Endothelial cell of umbilical vein (primary cell): ENCODE measurements at places on chromosomes 1 and 21. TPM values are rescaled to one million over a fixed set of nuclear protein-coding genes. Genes with fewer than 3 reads are reported as not detected.

The PWP2 gene
- total RNA-seq: 7.2 and 31.8 TPM in 2 replicates

The ANKRD65 gene
- 0.32 and 0.38 TPM in 2 replicates for total RNA-seq

The SORT1 gene
- 16.8 and 17.8 TPM in 2 replicates for total RNA-seq

The GUCA2A gene
- total RNA-seq: not detected in 2 replicates

The TSSK3 gene
- total RNA-seq: 0.42 and 1.1 TPM in 2 replicates

The CCDC17 gene
- 3.5 and 3.6 TPM in 2 replicates for total RNA-seq

The USF1 gene
- total RNA-seq: 56.7 and 57.9 TPM in 2 replicates

The METTL18 gene
- total RNA-seq: 6.6 TPM in 2 replicates

The KIF14 gene
- total RNA-seq: 12.6 and 13.8 TPM in 2 replicates

The MMEL1 gene
- 1.1 and 1.6 TPM in 2 replicates for total RNA-seq

The GPX7 gene
- 8.9 and 26.3 TPM in 2 replicates for total RNA-seq

The KLF17 gene
- total RNA-seq: not detected in 2 replicates

The UMODL1 gene
- not detected in 2 replicates for total RNA-seq

The COL11A1 gene
- total RNA-seq: not detected in 2 replicates

The ADGRL4 gene
- total RNA-seq: 143 and 205 TPM in 2 replicates

The PIK3C2B gene
- total RNA-seq: 41.8 and 49.0 TPM in 2 replicates

The CCDC181 gene
- total RNA-seq: 0.18 and 0.78 TPM in 2 replicates

The SPRR4 gene
- not detected in 2 replicates for total RNA-seq

The TCHH gene
- total RNA-seq: not detected in 2 replicates

The AKNAD1 gene
- total RNA-seq: not detected in 2 replicates

The KRTAP19-3 gene
- not detected in 2 replicates for total RNA-seq

The LRRC8B gene
- total RNA-seq: 15.2 and 15.9 TPM in 2 replicates

The EXTL1 gene
- not detected in 2 replicates for total RNA-seq

The CA6 gene
- total RNA-seq: not detected in 2 replicates

The CENPF gene
- total RNA-seq: 66.2 and 72.9 TPM in 2 replicates

The CLCA1 gene
- total RNA-seq: not detected in 2 replicates

The UQCRHL gene
- 1.4 and 1.8 TPM in 2 replicates for total RNA-seq
